ENCODE measurements at places on chromosomes 16 and 17.

- no peak for DNase-seq
These were observed 6.0 kb downstream of the POLR2A start for GRCh38 chr17:7490144-7490543.

DNA sequence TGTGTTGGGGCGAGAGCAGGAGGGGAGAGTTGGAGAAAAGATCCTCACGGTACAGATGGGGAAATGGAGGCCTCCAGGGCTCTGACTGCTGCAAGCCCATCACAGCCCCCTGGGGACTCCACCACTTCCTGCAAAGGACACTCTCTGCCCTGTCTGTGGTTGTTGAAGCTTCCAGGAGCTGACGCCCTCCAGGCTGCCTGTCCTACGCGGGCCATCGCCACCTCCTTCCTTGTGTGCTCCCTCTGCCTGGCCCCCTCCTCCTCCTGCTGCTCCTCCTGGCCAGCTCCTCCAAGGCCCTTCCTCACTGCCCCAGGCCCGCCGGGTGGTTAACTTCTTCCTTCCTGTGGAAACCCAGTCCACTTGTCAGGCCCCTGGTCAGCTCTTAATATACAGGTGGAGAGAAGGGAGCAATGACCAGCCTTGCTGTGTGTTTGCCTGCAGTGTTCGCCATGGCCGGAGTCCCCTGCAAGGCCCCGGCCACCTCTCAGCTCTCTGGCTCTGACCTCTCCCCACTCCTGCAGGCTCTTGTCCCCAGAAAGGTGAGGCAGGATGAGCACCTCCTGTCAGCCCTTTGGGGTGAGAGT lies 18.4 kb upstream of the STAC2 start:
- no peak for DNase-seq

DNA sequence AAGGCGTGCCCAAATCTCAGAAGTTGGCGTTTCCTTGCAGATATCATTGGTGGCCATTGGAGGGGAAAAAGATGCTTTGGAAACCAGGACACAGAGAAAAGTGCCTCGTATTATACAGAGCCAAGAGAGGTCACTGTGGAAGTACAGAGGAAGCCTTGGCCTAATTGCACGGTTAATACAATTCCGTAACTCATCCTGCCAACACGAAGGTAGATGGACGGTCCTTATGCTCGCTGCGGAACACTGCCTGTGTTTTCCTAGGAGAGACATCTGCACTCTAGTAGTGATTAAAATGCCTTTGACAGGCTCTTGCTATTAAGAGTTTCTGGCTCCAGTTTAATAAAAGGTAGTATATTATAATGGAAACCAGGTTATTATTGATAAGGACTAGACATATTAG lies 536.4 kb downstream of the WWOX start:
- no peak for DNase-seq

- no peak for DNase-seq
These were observed 1.5 kb upstream of the CLDN7 start for GRCh38 chr17:7263801-7264078.
